HCT116 (cell line): ENCODE measurements at places on chromosomes 6 and 20.

GRCh38 chr6:17043148-17043522 lies 58.7 kb upstream of the STMND1 start:
- DNase-seq, result no peak

DNA sequence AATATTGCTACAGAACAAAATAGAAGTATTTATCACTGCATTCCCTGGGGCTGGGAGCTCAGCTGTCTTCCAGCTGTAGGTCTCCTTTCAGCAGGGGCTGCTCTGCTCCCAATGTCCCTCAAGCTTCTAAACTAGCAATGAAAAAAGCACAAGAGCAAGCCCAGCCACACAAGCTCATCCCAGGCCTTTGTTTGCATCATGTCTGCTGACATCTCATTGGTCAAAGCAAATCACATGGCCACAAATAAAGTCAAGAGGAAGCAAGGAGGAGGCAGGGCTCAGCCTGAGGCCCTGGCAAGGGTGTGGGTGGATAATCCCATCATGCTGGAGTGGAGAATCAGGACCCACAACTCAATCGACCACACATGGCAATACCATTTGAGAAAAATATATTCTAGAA lies 2.2 kb upstream of the BFSP1 start:
- DNase-seq, result peak; percentile 51

DNA sequence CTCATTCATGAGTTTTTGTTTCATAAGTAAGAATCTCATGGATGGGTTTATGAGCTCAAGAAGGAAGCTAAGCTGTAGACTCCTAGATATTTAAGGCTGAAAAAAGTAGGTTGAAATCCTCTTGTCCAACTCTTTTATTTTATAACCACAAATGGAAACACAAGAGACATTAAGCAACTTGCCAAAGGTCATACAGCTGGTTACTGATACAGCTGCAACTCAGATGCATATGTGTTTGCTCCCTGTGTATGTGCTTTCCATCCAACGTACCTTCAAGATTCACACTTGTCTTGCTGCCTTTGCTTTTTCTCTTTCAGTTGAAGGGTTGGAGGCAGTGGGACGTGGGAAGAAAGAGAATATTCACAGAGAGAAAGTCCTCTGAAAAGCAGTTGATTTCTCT lies 153.5 kb upstream of the STMND1 start:
- no peak for DNase-seq

- DNase-seq, result no peak
Observed at GRCh38 chr6:44471271-44471981, 83.9 kb downstream of the CDC5L start.

- DNase-seq, result no peak
Observed at GRCh38 chr6:32108094-32108627, 977 bp downstream of the TNXB start.

- DNase-seq, result peak; percentile 6
Observed at GRCh38 chr6:62150048-62150663, 135.9 kb downstream of the KHDRBS2 start.

DNA sequence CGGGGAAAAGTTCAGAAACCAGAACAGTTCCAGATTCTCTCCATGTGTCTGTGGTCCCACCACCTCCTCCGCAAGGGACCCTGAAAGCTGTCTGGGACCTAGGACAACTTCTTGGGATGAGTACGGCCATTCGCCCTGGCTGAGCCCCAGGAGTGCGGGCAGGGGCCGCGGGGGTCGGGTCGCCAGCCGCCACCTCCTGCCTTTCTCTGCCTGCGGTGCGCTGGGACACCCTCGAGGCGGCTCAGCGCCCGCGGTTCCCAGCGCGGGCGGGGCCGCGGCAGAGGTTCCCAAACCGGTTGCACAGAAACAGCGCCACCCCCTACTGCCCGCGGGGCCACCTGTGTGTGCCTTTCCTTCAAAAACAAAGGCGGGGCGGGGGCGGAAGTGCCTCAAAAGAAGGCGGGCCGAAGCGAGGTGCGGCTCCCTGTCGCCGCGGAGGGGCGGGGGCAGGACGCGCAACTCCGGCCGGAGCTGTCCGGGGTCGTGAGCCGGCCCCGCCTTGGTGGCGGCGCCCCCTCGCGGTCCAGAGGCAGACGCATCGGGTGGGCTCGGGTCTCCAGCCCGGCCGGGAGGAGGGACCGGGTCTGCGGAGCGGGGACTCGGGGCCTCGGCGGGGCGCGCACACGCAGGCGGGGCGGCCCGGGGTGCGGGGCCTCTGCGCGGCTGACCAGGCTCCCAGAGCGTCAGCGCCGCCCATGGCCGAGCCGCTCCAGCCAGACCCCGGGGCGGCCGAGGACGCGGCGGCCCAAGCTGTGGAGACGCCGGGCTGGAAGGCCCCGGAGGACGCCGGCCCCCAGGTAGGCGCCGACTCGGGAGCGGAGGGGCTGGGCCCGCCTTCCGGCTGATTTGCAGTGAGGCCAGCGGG lies at the start of gene HEBP2:
Gene HEBP2 (plus strand): TSS at position 423 of the 865 bp plus-strand sequence. CDS start 273 bp downstream, at position 696.
- DNase-seq, result peak; percentile 89

DNA sequence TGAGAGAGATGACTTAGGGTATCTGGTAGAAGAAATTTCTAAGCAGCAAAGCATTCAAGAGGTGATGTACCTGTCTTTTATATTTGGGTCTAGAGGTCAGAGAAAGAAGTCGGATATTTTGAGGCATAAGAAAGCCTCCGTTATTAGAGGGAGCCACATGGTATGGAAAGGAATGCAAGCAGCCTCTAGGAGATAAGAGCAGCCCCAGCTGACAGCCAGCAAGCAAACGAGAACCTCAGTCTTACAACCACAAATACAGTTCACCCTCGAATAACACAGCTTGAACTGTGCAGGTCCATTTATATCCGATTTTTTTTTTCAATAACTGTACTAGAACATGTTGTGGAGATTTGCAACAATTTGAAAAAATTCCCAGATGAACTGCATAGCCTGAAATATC lies 190.7 kb upstream of the VGLL2 start:
- no peak for DNase-seq

- DNase-seq, result no peak
Observed at GRCh38 chr20:3652221-3652620, 11.0 kb downstream of the GFRA4 start.
